Lower lobe of right lung (tissue), 2 donors: ENCODE measurements at places on chromosomes 11 and 22.

- DNase-seq = no peak
Observed at GRCh38 chr11:101584655-101585054, 848 bp upstream of the TRPC6 start.

DNA sequence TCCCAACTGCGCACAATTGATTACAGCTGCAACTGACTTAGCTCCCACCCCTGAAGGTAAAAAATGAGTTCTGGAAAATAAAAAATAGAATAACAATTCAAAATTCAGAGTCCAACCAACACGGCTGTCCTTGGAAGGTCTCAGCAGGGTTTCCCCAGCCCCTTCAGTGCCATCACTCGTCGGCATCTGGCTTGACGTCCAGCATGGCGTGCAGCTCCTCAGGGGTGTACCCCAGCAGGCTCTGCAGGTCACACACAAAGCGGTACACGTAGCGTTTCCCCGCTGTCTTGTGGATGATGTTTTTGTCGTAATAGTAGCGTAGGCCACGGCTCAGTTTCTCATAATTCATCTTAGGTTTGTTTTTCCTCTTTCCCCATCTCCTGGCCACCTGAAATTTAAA is 125.2 kb downstream of the ETS1 start:
- no peak for DNase-seq

- no peak for DNase-seq
Observed at GRCh38 chr11:856397-856796, 13.7 kb downstream of the TSPAN4 start.

- DNase-seq = no peak
Observed at GRCh38 chr11:120304526-120304925, 20.6 kb upstream of the TLCD5 start.

DNA sequence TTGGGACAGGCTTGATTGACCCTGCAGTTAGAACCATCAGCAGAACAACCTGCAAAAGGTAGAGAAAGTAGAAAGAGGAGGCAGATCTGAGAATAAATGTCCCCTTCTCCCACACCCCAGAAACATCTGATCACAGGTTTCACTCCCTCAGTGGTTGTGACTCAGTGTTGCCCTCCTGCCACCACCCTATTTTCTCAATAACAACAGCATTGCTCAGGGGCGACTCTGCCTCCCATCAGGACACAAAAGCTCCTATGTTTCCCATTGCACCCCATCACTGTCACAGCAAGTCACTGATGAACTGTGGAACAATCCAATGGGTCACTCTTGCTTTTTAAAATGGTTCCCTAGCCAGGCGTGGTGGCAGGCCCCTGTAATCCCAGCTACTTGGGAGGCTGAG is 110.2 kb downstream of the RASSF10 start:
- DNase-seq = no peak

- DNase-seq = no peak
Observed at GRCh38 chr22:28249402-28249801, 330.3 kb upstream of the PITPNB start.

DNA sequence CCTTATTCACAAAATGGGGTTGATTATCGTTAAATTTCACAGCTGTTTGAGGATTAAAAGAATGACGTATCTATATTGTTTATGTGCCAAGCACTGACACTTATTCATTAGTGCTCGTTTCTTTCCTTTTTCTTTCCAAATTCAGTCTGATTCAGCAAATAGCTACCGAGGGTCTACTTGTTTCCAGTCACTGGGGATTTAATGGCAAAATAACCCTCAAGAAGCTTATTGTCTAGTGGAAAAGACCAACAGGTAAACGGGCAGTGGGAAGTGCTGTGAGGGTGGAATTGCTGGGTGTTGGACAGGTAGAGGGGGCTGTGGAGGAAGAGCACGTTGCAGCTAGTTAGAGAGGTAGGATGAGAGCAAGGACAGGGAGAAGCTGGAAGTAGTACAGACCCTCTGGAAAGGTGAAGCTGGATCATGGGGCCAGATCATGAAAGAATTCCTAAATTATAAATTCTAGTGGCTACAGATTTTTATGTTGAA is 48.3 kb upstream of the BIRC3 start:
- DNase-seq = no peak

DNA sequence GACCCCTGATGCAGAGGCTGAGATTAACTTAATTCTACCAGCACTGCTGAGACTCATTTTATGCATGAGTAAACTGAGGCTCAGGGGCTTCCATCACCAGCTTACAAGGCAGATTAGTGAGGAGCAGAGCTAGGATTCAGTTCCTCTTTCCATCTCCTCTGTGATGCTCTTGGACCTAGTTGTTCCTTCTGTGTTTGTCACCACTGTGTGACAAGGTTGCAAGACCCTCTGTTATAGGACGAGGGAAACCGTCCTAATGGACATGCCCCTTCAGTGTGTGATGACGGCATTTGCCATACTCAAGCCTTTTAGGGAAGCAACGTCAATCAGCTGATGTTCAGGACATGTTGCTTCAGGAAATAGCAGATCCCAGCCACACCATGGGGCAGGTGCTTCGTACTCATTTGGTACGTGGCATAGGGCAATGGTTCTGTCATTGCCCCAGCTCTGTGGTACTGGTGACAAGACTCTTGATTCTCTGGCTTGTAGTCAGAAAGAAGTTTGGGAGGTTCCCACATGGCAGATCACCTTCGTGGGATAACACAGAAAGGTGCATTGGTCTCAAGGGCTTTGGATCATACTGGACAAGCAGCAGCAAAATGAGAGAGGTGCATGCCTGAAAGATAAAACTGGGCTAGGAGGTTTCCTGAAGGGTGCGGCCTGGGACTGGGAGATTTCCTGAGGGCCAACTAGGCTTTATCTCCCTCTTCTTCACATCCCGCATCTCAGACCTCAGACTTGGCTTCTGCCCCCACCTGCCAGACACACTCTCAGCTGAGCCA is 23.9 kb upstream of the CD44 start:
- DNase-seq = no peak

- DNase-seq = no peak
Observed at GRCh38 chr11:72349053-72349452, 85.3 kb downstream of the CLPB start.
